Activated T-helper 1 cell treated with anti-CD3 and anti-CD28 coated beads, Interleukin-12 subunit alpha, Interleukin-12 subunit beta, Interleukin-2, Interleukin-4 antibody, amounts not matched to agents 30 ng/mL and 10 ng/mL and 1 ng/mL, durations not matched to agents 14 hours and 24 hours and 36 hours (primary cell): ENCODE measurements at places on chromosomes 13 and 19. TPM values are rescaled to one million over a fixed set of nuclear protein-coding genes. Genes with fewer than 3 reads are reported as not detected.

DNA sequence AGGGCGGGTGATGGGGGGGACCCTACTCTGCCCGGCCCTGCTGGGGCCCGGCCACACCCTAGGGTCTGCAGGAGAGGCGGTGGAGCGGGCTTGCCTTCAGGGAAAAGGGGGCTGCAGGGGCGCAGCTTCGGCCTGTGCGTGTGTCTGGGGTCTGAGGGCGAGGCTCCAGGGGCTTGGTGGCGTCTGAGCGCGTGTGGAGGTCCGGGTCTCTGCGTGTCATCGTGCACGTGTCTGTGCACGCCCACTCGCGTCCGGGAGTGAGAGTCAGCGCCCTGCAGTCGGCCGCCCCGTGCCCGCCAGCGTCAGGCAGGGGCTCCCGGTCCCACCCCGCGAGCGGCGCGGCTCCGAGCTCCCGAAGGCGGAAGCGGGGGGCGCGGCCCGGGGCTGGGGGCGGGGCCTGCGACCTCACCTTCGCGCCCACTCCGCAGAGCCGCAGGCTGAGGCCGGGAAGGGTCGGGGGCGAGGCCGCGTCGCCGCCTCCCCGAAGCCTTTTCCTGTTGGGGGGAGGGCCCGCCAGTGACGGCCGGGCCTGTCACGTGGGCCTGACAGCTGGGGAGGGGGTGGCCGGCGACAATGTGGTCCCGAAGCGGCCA is at the start of gene ARHGAP45:
Gene ARHGAP45, plus strand, starts transcription at position 420 of the 593 bp plus-strand sequence. CDS start 239 bp downstream, outside the sequence.
- peaks cover 18% of the 10 kb centered on the region for H3K4me1 ChIP-seq
- H3K36me3 ChIP-seq = peaks cover 13% of the 10 kb centered on the region
- H3K27me3 ChIP-seq = no peaks in the 10 kb centered on the region
- peak; percentile 85 for DNase-seq
- H3K27ac ChIP-seq = peak within 1 kb of the TSS; percentile 79

DNA sequence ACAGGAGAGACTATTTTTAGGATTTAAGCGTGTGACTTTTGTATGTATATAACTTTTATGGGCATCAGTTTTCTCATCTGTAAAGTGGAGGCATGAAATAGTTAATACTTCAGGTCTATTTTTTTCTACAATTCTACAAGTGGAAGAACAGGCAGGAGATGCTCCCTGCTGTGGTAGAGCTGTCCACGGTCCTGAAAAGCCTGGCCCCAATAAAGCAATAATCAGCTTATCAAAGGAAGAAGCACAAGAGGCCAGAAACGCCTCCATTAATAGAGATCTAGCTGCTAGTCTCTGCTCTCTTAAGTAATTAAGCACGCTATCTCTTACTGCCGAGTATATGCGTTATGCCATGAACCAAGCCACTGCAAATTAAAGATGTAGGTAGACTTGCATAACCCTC is 28.0 kb upstream of the WASF3 start:
- H3K27me3 ChIP-seq = no peaks in the 10 kb centered on the region
- H3K27ac ChIP-seq = no peak overlapping the region
- H3K4me1 ChIP-seq = no peaks in the 10 kb centered on the region
- no peaks in the 10 kb centered on the region for H3K36me3 ChIP-seq
- no peak overlapping the region for H3K4me3 ChIP-seq

DNA sequence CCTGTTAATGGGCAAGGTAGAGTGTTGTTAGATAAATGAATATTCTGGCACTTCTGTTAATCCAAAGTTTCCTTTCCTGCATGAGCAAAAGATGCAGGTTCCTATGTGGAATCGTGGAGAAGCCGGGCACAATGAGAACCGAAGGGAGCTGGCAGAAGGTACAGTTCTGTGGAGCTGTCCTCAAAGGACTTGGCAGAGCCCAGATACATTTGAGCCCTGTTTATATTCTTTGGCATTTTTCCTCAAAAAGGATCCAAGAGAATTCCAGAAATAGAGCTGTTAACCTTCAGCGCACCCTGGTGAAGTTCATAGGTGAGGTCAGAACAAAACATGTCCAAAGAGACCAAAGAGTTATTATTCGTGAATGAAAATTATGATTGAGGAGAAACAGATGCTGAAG is 4.0 kb upstream of the DLEU7 start:
- peaks cover 5% of the 10 kb centered on the region for H3K36me3 ChIP-seq
- no peak overlapping the region for H3K27ac ChIP-seq
- no peak overlapping the region for H3K4me3 ChIP-seq
- peaks cover 5% of the 10 kb centered on the region for H3K27me3 ChIP-seq

ZNF536 gene
- not detected in 2 replicates for total RNA-seq

DNA sequence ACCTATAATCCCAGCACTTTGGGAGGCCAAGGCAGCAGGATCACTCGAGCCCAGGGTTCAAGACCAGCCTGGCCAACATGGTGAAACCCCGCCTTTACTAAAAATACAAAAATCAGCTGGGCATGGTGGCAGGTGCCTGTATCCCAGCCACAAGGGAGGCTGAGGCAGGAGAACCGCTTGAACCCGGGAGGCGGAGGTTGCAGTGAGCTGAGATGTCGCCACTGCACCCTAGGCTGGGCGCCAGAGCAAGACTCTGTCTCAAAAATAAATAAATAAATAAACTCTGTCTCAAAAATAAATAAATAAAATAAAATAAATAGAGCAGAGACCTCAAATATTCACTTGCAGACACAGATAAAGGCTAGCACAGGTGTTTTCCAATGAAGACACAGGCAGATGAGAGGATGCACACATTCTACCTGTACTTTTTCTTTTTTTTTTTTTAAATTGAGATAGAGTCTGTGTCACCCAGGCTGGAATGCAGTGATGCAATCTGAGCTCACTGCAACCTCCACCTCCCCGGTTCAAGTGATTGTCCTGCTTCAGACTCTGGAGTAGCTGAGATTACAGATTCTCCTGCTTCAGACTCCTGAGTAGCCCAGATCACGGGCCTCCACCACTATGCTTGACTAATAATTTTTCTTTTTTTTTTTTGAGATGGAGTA is 2.7 kb upstream of the RPS16 start:
- H3K4me3 ChIP-seq = no peak overlapping the region
- H3K4me1 ChIP-seq = peaks cover 25% of the 10 kb centered on the region
- no peak overlapping the region for H3K27ac ChIP-seq
- DNase-seq = no peak
- H3K27me3 ChIP-seq = no peaks in the 10 kb centered on the region

DNA sequence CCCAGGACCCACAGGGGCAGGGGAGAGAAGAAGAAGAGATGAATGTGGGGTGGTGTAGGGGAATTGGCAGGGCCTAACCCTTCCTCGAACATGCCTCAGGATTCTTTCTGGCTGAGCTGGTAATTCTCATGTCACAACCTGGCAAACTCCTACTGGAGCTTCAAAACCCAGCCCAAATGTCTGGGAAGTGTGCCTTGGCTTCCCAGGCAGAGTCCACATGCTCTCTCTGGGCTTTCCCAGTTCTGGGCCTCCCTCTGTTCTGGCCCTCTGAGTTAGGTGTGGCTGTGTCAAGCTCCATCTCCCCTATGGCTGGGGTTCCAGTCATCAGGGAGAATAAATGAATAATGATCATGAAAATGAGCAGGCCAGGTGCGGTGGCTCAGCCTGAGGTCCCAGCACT is 11.2 kb upstream of the TMEM161A start:
- no peak for DNase-seq
- H3K4me3 ChIP-seq = no peak overlapping the region
- no peaks in the 10 kb centered on the region for H3K36me3 ChIP-seq
- no peaks in the 10 kb centered on the region for H3K4me1 ChIP-seq
- no peak overlapping the region for H3K27ac ChIP-seq
- no peaks in the 10 kb centered on the region for H3K27me3 ChIP-seq
